SW480 (cell line): ENCODE measurements at places on chromosomes 12 and 14.

GRCh38 chr12:57793920-57794319 is 11.3 kb downstream of the TSFM start:
- no peak for DNase-seq

DNA sequence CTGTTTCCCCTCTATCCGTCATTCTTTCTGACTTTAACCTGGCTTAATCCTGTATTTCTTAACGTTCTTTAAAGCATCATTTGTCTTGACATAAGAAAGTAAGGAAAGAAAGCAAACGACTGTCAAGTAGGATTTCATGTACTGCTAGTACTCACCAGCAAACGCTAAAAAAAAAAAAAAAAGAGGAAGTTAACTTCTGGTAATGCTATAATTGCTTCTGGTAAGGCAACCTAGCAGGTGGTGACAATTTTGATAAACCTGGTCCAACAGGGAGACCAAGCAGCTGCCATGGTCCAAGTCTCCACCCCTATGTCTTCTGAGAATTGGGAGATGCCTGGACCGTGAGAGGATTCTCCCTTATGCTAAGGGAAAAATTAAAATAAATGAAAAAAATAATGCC is 306.6 kb downstream of the DAD1 start:
- DNase-seq = no peak

DNA sequence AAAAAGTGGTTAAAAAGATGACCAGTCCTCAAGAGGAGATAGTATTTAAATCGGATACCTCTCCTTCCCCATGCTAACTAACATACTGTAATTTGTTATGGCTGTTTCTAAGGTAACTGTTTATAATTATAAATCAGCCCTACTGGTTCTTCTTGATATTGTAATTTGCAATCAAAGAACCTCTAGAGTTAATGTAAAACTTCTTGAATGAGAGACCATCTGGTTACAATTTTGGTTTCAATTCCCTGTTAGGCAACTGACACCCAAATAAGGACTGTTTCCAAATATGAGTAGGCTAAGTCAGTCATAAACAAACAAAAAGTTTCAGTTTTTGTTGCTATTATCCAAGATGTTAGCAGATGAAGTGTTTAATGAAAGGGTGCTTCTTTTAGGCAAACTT is 120.2 kb upstream of the DNM1L start:
- DNase-seq = no peak

- no peak for DNase-seq
Observed at GRCh38 chr12:78571953-78572352, 292.6 kb upstream of the SYT1 start.

GRCh38 chr12:24378548-24379407 is 429.3 kb upstream of the SOX5 start:
- no peak for DNase-seq

DNA sequence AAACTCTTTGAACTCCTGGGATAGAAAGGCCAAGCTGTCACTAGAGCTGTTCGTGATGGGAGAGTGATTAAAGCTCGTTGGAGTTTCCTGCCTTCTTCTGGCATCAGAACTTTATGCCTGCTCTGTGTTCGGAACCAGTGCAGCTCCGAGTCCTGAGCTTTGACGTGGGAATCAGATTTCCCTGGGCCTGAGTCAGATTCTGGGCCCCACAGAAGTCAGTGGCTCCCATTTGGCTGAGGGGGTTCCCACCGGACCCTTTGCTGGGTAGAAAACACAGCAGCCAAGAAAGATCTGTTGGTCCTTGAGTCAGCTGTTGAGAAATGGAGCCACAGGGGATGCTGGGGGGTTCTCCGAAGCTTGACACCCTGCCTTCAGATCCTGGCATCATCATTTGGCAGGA is 238.0 kb downstream of the CHST11 start:
- no peak for DNase-seq

DNA sequence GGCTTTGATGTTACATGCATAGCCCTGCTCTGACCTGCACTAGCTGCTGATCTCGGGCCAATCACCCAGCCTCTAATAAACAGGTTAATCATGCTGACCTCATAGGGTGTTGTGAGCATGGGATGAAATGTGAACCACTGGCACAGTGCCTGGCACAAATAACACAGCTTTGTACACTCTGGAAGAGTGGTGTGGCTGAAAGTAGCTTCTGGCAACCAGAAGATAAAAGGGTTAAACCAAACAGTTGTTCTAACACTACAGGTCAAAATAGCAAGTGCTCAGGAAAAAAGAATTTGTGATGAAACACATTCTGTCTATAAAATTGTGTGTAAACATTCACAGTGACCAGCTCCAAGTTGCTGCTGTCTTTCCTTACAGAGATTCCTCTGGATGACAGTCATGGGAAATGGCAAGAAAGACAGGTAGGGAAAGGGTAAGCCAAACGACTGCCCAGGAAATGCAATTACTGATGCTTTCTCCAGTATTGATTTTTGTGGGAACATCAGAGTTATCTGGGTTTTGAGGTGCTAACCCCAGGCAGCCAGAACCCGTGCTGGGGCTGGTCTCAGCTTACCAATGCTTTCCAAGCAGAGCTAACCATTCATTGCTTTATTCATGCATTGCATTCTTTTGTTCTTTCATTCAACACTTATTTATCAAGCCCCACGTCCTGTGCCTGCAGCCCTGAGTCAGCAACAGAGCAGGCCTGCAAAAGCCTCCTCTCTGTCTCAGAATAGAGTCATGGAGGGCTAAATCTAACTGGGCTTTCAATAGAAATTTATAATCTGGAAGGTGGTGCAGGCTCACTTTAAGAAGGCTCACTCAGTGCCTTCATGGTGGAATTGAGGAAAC is 38.1 kb upstream of the CAPRIN2 start:
- DNase-seq = no peak

- no peak for DNase-seq
Observed at GRCh38 chr12:29455087-29455486, 42.4 kb downstream of the OVCH1 start.
